ENCODE measurements at places on chromosomes 1 and 21. TPM values are rescaled to one million over a fixed set of nuclear protein-coding genes. Genes with fewer than 3 reads are reported as not detected.

Gene OR14K1
- total RNA-seq = not detected

Gene TCHH
- total RNA-seq = not detected

Gene OR2L13
- total RNA-seq = not detected

GRCh38 chr1:220544901-220545303, 17.0 kb downstream of the MARK1 start:
- H3K4me3 ChIP-seq = no peak overlapping the region
- no peaks in the 10 kb centered on the region for H3K27me3 ChIP-seq
- DNase-seq = no peak

DNA sequence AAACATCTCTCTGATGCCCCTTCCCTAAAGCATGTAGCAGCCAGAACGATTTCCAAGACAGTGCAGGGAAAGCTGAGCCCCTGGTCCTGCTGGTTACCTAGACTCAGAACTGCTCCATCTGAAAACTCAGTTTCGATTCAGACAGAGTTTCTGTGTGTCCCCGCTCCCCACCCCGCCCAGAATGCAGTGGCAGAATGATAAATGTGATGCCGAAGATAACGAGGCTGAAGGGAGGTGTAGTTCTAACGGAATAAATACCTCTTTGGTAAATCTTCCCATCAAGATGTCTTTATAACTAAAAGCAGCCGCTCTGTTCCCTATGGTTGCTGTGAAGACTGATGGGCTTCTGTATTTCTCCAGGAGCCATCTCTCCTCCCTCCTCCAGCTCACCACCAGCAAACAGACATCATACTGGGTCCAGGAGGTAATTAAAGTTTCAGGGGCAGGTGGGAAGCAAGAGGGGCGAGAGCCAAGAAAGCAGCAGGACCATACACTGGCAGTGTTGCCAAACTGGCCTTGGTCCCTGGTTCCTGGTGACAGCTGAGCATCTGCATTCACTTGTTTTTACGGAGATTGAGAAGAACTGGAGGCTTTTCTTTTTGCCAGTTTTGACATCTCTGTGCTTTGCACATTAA, 76.9 kb downstream of the DDX20 start:
- H3K27me3 ChIP-seq = peaks cover 62% of the 10 kb centered on the region
- H3K4me1 ChIP-seq = no peaks in the 10 kb centered on the region
- no peak overlapping the region for H3K27ac ChIP-seq
- H3K4me3 ChIP-seq = no peak overlapping the region
- H3K36me3 ChIP-seq = no peaks in the 10 kb centered on the region

DNA sequence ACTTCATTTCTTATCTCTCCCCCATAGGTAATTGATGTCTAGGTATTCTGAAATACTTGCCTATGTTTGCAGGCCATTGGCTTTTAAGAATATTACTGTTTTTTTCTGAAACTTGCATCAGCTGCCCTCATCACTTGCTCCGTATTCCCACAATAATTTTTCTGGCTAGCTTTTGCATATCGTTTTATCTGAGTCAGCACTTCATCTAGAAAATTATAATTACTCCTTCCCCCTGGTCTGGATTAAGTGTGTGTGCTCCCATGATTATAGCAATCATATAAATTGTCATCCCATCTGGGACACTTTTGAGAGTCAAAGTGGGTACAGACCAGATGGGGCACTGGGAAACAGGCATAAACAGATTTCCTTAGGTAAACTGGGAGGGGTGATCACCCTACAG, 583.2 kb upstream of the B3GALT2 start:
- H3K36me3 ChIP-seq = no peaks in the 10 kb centered on the region
- H3K4me3 ChIP-seq = no peak overlapping the region
- no peak for DNase-seq
- no peak overlapping the region for H3K27ac ChIP-seq

Gene SLC6A17
- 0.14 TPM for total RNA-seq

Gene TSPAN1
- not detected for total RNA-seq

DNA sequence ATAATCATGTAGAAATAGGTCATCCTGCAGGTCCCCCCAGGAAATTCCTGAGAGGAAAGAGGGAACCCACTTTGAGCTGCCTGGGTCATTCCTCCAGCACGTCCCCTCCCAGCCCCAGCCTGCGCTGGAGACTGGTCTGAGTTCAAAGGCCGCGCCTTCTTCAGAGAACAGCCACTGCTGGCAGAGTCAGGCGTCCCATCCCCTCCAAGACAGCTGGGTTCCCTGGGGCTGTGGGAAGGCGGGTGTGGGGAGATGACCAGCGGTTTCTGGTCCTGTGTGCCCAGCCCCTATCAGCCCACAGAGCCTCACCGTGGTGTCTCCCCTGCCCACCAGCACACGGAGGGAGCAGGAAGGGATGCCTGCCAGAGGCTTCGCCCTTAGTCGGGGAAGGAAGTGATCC, 18.0 kb upstream of the TRAPPC10 start:
- H3K4me1 ChIP-seq = no peaks in the 10 kb centered on the region
- no peaks in the 10 kb centered on the region for H3K27me3 ChIP-seq
- no peak for DNase-seq
- no peaks in the 10 kb centered on the region for H3K36me3 ChIP-seq
- no peak overlapping the region for H3K4me3 ChIP-seq

DNA sequence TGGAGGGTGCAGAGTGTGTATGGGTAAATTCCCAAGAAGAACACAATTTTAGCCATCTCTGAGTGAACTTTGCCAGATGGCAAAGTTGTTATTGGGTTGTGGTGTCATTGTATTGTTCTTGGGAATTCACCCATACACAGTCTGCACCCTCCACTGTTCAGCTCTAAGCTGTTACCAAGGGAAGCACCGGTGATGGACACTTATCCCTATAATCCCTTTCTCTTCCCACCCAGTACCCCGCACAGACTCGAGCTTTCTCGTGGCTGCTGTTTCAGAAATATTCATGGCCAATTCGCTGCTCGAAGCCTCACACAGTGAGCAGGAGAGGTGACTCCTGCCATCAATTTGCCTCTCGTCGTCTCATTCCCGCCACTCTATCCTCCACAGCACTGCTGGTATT, 95.7 kb upstream of the PALMD start:
- no peaks in the 10 kb centered on the region for H3K36me3 ChIP-seq
- H3K4me1 ChIP-seq = no peaks in the 10 kb centered on the region
- peak overlapping the region; percentile 27 for H3K27ac ChIP-seq
- DNase-seq = no peak

Data from neural crest cell (in vitro differentiated cells).